ENCODE measurements at places on chromosomes 16 and 17.
A peak's percentile ranks its signal among the peaks of the same experiment; 100 is the strongest.

- no peak for DNase-seq
These were observed 117.9 kb upstream of the TNRC6C start for GRCh38 chr17:77840513-77841165.

DNA sequence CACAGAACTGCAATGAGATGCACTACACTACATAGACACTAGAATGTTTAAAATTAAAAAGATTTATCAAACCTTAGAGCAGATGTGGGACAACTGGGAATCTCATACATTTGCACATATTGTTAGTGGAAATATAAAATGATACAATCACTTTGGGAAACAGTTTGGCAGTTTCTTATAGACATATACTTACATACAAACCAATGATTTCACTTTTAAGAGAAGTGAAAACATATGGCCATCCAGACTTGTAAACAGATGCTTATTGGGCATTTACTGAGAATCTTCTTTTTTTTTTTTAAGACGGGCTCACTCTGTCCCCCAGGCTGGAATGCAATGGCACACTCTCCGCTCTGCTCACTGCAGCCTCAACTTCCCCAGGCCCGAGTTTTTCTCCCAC is 50.1 kb downstream of the AXIN2 start:
- DNase-seq = no peak

DNA sequence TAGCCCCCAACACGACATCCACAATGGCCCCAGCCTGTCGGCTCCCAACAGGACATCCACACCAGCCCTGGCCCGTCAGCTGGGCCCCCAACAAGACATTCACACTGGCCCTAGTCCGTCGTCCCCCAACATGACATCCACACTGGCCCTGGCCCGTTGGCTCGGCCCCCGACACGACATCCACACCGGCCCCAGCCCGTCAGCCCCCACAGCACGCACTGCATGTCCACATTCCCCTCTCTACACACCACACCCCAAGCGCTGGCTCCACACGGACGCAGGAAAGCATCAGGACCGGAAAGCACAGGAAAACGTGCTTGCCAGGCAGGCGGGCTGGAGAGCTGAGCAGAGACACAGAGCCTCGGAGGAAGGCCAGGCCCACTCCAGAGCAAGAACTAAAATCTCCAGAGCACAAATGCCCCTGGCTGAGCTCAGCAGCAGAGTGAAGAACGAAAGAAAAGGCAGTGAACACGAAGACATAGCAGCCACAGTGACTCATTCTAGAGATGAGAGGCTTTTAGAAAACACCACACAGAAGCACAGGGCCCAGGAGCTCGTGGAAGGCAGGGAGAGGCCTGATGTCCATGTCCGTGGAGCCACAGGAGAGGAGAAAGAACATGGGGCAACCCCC is 50.6 kb downstream of the LMF1 start:
- peak; percentile 37 for DNase-seq

GRCh38 chr16:21301168-21301894 is 23.2 kb upstream of the CRYM start:
- peak; percentile 61 for DNase-seq

DNA sequence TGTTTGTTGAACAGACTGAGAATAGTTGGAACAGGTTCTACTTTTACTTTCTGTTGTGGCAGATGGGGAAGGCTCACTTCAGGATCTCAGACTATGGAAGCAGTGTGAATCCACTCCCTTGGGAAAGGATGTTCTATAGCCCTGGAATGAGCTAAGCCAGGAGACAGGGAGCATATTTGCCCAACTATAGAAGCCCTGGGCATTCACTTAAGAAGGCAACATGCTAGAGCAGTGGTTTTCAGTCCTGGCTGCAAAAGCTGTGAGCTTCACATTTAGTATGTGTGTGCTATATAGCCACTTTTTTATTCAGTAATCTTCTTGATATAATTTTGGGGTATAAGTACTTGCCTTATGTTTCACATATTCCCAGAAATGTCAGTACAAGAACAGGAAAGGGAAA is 1.2 kb upstream of the KRT32 start:
- no peak for DNase-seq

DNA sequence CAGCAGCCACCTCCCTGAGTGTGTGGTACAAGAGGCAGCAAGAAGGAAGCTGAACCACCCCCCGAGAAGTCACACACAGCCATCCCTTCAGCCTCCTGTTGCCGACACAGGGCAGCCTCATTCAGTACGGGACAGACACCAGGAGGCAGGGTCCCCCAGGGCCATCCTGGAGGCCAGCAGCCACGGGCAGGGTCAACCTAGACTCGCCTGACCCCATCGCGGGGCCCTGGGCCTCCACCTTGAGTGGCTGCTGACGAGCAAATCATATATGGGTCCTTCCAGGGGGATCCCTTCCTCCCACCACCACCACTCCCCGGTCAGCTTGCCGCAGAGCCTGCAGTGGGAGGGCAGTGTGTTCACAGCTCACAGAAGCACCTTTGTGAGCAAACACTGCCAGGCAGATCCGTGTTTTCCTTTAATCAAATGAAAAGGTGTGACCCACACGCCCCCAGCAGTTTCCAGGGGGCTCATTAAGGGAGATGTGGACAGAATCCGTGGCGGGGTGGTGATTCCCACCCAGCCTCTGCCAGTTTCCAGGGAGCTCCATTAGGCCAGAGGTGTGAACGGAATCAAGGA is 5.6 kb upstream of the ACSF3 start:
- DNase-seq = no peak

DNA sequence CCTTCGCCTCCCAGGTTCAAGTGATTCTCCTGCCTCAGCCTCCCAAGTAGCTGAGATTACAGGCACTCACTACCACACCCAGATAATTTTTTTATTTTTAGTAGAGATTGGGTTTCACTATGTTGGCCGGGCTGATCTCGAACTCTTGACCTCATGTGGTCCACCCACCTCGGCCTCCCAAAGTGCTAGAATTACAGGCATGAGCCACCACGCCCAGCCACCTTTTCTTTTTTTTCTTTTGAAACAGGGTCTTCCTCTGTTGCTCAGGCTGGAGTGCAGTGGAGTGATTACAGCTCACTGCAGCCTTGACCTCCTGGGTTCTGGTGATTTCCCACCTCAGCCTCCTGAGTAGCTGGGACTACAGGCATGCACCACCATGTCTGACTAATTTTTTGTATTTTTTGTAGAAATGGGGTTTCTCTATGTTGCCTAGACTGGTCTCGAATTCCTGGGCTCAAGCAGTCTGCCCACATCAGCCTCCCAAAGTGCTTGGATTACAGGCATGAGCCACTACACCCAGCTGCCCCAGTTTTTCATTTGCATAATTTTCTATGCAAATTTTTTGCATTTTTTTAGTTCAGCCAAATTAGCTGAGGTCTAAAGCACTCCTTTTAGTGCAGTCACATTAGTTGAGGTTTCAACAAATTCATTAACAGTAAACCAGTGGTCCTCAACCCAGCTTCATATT is 11.3 kb downstream of the WWP2 start:
- no peak for DNase-seq

GRCh38 chr16:70576431-70577255 is 53.0 kb downstream of the SF3B3 start:
- DNase-seq = no peak
